Activated gamma-delta T cell treated with anti-CD3 and anti-CD28 coated beads, Interleukin-2, amount 50 U/mL, for 16 hours (primary cell): ENCODE measurements at places on chromosomes 3 and 15.

GRCh38 chr15:92780843-92781242 lies 119.3 kb upstream of the CHD2 start:
- no peak for DNase-seq

- no peak for DNase-seq
Measured at GRCh38 chr15:84778194-84778593, 29.8 kb downstream of the ZNF592 start.

DNA sequence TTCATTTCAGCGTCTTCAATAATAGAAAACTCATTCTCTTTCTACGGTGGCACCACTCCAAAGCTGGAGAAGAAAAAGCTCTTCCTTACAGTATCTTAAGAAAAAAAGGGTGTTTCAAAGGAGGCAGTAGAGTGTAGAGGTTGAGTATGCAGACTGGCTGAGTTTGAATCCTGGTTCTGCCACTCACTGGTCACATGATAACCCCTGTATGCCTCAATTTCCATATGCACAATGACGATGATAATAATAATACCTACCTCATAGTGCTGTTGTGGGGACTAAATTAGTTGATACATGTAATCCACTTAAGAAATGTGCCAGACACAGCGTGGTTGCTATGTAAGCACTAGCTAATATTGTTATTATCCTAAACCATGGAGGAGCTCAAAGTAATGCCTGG lies 4.5 kb downstream of the ANP32A start:
- no peak for DNase-seq

DNA sequence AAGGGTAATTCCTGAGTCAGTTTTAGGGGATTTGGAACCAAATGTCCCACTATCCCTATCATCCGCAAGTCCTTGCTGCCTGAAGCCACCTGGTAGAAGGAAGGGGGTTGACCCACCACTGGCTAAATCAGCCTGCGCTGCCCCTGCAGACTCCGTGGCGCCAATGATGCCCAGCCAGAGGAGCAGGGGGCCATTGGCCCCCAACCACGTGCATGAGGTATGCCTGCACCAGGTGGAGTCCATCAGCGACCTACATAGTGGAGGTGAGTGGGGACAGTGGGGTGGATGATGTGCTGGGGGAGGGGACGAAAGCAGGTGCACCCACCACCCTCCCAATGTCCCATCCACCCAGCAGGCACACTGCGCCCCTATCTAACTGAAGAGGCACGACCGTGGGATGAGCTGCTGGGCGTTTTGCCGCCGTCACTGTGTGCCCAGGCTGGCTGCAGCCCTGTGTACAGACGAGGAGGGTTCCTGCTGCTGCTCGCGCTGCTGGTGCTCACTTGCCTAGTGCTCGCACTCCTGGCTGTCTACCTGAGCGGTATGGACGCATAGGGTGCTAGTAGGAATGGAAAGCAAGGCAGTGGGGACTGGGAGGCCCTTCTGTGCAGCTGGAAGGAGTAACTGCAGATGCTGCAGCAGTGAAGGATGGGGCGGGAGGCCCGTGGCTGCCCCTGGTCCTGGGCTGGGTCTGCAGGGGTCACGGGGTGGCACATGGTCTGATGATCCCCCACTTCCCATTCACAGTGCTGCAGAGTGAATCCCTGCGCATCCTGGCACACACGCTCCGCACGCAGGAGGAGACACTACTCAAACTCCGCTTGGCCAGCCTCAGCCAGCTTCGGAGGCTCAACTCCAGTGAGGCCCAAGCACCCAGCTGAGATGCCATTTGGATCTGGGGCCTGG lies 5.7 kb downstream of the IFRD2 start:
- no peak for DNase-seq

GRCh38 chr15:93881310-93881709 lies 350.1 kb upstream of the MCTP2 start:
- DNase-seq = no peak

DNA sequence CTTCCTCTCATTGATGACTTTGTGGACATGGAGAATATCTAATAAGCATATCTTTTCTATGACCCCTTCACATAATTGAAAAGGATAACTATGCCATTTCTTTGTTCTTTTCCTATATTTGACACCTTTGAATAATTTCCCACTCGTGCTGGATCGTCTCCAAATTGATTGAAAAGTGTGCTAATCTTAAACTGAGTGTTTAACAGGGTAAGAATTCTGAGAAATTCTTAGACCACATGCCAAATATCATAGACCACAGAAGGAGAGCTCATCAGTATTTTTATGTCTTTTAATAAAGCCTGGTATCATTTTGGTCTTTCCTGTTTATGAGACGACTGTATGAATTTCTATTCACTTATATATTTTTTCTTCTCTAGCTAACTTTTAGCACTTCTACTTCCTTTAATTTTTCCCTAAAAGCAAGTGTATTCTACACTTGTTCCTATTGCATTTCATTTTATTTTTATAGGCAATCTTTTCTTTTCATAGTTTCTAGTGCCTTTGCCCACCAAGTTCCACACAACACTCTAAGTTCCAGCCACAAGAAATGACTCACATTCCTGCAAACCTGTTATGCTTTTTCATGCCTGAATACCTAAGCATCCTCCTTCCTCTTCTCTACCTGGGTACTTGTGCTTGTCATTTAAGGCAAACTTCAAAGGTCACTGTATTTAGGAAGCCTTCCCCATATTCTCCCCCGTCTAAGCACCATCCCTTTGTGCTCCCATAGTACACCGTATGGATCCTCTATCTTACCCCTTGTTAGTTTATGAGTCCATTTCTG lies 30.1 kb downstream of the KBTBD8 start:
- DNase-seq = no peak

GRCh38 chr3:150875548-150875947 lies 29.7 kb downstream of the MINDY4B start:
- no peak for DNase-seq
